ENCODE measurements at places on chromosomes 3 and 15.

DNA sequence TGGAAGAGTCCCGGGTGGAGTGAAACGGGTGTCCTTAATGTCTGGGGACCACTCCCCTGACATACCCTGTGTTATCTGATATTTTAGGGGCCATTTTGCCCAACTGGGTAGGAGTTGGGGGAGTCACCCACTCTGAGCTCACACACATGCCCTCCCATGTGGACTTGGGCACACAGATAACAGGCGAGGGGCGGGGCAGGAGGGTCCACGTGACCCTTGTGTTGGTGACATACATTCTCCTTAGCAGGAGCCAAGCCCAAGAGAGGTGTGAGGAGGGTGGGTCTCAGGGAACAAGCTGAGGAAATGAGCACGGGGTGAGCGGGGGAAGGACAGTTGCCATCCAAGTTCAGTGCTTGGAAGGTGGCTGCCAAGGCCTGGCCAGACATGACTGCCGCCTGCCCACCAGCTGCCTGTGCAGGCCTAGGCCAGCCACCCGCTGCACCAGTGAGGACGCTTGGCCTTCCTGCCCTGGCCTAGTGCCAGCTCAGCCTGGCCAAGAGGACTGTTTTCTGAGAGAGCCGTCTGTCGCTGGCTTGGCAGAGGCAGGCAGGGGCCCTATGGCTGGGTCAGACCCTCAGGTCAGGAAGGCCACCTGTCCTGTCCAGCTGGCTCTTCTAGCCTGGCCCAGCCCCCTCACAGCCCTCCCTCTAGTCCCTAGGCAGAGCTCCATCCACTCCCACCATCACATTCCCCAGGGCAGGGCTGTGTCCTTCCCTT, 31.3 kb upstream of the TMEM115 start:
- DNase-seq, result no peak

GRCh38 chr3:138862924-138863775, 28.4 kb upstream of the PIK3CB start:
- DNase-seq, result peak; percentile 49

- DNase-seq, result no peak
Measured at GRCh38 chr3:13728487-13728886, 151.4 kb downstream of the WNT7A start.

DNA sequence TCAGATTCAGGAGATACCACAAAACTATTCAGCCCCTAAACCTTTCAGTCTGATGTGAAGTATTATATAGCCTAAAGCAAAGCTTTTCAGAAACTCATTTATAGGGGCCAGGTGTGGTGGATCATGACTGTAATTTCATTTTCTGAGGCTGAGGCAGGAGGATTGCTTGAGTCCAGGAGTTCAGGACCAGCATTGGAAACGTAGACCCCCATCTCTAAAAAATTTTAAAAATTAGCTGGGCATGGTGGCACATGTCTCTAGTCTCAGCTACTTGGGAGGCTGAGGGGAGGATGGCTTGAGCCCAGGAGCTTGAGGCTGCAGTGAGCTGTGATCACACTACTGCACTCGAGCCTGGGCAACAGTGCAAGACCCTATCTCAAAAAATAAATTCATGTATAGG, 60.0 kb downstream of the TMOD3 start:
- no peak for DNase-seq

DNA sequence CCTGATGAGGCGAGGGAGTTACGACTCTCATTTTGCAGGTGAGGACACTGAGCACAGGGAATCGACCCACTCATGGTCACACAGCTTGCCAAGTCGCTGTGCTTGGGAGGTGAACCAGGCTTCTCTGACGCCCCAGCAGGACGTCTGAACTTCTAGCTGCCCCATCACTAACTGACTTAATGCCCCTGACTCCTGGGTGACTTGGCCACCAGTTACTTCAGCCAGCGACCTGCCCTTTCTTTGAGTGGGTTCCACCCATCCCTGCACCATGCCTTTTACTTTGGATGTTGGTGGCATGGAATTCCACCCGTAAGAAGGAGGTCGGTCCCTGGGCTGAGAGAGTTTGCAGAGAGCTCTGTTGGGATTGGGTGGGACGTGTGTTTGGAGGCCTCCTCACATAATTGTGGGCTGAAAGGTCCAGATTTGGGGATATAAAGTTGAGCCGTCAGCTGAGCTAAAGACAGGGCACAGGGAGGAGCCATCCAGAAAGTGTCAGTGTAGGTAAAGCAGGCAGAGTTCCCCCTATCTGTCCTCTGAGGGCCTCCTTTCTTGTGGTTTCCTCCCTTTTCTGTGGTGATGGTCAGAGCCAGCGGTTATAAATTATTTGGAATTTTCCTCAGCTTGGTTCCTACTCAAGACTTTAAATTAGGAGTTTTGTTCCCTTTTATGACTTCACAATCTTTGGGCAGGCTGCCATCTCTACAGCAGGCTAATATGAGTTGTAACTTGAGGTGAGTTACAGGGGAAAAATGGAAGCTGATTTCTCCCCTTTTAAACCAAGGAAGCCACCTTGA, 55.0 kb downstream of the FLNB start:
- no peak for DNase-seq

GRCh38 chr3:129694228-129694627, 87.8 kb upstream of the PLXND1 start:
- no peak for DNase-seq

DNA sequence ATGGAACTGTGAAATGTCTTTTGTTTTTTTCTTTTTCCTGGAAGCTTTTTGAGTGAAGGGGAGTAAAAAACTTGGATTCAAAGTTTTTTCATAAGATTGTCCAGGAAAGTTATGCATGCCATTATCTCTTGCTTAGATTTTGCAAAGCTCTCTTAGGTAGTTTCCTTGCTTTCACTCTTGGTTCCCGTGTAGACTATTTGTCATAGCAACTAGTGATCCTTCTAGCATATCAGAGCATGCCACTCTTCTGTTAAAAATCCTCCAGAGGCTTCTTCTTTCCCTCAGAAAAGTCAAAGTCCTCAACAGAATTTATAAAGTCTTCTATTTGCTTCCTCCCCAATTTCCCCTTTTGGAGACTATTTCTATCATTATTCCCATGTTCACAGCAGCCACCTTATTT, 21.1 kb downstream of the GTF2E1 start:
- no peak for DNase-seq

- no peak for DNase-seq
Measured at GRCh38 chr3:193743702-193744047, 150.7 kb downstream of the OPA1 start.
